ENCODE measurements at places on chromosomes 5 and 9.

DNA sequence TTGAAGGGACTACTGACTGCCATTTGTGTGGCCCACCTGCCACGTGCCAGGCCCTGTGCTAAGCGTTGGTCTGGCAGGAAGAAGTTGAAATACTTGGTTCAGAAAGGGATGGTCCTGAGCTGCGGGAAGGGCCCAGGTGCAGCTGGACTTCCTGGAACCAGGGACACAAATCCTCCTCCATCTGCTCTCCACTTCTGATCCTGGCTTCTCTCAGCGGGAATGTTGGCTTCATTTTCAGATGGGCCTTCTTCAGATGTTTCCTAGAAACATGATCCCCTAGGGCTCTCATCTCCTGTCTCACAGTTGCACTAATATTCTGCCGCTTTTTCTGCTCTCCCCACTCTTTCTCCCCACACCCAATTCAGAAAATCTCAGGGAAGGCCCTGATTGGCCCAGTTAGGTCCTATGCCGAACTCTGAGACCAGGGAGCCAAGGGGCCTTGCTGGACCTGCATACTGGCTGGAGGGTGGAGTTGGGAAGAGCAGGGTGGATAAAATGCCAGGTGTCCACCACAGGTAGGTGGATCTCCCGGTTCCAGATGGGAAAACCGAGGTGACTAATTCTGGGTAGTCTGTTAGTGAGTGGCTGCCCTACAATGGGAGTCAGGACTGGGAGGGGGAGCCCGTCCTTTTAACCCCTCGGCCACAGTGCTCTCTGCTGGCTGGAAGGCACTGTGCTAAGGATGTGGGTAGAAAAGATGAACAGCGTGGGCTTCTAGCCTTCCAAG is 19.4 kb downstream of the PSAT1 start:
- DNase-seq: no peak

DNA sequence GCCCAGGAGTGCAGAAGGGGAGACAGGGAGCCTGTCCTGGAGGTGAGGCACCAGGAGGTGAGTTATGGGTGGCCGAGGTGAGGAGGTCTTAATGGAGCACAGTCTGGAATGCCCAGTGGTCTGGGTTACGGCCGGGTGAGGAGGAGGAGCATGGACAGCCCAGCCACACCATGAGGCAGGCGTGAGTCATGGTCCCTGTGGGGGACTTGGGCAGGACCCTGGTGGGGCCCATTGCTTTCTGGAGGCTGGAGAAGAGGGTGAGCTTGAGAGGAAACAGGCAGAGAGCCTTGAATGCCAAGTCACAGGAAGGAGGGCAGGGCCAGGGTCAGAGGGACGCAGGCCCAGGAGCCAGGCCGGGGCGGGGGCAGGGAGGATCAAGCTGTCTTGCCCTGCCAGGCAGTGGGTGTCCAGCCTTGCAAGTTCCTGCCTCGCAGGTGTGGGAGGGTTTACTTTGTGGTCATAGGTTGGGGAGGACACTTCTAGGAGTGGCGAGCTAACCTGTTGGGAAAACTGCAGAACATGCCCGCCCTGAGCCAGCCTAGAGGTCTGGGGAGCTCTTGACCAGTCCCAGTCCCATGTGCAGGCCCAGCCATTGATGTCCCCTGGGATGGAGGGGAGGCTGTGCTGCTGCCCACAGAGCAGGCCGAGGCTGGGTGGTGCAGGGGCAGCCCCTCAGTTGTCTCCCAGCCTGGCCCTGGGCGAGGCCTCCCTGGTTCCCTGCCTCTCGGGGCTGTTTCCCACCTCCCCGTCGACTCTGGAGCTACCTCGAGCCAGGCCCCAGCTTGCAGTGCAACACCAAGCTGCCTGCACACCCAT is 2.8 kb downstream of the CACNA1B start:
- DNase-seq: no peak

- DNase-seq: no peak
Observed at GRCh38 chr5:151036556-151036955, 16.2 kb downstream of the GPX3 start.

DNA sequence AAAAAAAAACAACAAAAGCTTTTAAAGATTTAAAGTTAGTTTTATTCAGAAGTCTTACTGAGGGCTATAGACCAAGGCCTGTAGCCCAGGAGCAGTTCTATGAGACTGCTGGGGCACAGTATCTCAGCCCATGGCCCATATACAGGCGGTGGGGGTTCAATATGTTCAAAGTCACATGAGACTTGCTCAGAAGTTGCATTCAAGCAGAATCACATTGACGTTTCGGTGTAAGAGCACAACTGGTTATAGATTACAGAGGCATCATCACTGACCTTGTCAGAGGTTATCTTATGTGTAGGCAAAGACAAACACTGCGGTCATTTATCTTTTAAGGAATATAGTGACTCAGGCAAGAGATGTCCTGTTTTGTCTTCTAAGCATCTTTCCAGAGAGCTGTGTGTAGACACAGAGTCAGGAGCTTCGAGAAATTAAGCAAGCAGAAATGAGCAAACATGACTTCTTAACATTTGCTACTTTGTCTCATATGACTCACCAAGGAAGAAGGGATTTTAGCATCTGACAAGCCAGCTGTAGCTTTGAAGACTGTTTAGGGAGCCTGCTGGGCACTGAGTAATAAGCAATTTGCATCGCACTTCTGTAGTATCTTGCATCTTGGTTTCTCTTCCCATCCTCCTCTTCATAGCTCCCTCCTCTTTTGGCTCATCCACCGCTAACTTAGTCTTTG is 12.9 kb upstream of the F2RL1 start:
- no peak for DNase-seq

DNA sequence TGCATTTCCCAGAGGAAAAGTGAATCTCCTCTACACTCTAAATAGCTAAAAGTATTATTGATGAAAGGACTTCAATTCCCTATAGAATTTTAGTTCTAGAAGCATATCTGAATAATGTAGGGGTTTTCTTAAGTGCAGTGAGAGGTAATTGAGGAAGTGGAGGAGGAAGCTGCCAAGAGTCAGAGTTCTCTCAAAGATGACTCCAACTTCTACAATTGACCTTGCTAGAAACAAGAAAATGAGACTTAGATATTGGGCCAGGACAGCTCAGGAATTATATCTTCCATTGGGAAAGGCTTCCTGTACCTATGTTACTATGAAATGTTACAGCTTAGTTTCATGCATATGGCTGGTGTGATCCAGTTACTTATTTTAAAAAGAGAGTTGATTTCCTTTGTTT is 10.4 kb upstream of the F2R start:
- no peak for DNase-seq
